ENCODE measurements at places on chromosomes 1 and 21.

GRCh38 chr1:110185181-110185580, 24.9 kb upstream of the KCNC4 start:
- no peak for DNase-seq

GRCh38 chr1:3679098-3679555, 26.8 kb downstream of the TP73 start:
- DNase-seq = no peak

DNA sequence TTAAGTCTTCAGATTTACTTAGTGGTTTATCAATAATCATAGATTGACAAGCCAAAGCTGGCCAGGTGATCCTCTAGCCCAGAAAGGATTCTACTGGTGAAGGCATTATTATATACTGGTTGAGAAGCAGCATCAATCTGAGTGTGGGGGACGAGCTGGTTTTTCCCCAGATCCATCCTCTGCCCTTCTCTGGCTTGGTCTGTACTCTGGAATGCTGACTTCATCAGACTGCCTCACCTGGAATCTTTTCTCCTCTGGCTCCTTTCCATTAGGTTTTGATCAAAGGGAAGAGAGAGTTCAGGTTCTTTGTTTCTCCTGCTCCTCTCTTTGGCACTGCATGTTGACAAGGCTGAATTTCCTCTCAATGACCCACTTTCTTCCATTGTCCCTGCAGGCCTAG, 93.9 kb downstream of the KCTD3 start:
- DNase-seq = no peak

DNA sequence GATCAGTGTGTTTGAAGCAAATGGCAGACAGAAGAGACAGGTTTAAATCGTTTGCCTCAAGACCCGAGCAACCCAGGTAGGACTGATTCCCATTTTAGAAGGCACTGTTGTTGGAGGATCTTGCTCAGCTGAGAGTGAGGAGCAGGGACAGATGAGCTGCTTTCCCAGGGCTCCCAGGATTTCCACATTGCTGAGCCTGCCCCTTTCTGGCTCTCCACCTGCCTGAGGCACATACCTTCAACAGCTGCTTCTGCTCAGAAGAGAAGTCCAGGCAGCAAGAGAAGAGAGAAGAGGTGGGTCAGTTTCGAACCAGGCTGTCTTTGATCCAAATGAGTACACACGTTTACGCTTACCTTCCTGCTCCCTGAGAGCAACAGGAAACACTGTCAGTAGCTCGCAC, 5.7 kb downstream of the TNNT2 start:
- DNase-seq = no peak

DNA sequence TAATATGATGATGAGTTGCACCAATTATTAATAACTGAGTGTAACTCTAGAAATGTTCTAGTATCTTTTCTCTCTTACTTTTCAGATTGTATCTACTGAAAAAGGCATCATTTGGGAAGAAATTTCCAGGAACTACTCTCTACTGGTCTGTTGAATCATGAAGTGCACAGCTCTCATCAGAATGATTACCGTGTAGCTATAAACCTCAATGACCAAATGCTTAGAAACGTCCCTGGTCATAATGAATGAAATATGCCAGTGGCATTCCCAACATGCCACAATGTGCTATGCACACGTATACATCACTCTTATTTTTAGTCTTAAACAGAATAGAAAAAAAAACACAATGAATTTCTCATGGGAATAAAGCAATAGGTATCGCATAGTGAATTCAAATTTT, 534.3 kb upstream of the OLFM3 start:
- no peak for DNase-seq

GRCh38 chr1:77958391-77958790, 20.5 kb downstream of the FUBP1 start:
- DNase-seq = no peak

DNA sequence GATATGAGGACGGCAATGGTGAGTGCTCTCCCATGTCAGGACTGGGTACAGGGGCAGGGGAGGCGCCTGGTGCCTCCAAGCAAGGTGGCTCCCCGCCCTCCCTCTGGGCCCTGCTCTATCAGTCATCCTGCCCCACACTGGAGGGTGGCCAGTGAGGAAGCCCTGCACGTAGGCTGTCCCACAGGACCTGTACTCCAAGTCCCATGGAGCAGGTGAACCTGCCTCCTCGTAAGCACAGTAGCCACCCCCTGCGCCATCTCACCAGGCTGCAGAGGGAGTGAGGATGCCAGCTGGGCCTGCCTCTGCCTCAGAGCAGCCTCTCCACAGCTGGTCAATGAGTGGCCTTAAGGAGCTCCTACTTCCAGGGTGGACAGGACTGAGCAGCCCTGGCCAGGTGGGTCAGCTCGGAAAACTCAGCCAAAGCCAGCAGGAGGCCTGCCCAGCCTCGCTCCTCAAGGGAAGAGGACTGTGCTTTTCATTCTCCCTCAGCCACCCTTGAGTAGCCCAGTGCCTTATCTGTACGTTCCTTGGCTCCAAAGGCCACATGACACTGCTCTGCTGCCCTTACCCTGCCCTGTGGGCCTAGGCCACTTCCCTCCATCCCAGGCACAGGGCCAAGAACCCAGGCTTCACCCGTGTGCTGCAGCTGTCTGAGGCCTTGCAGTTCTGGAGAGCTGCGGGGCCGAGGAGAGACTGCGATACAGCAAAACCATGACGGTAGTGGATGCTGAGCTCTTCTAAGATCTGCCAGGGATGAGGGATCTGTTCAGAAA, 39.6 kb downstream of the SLC45A1 start:
- no peak for DNase-seq

DNA sequence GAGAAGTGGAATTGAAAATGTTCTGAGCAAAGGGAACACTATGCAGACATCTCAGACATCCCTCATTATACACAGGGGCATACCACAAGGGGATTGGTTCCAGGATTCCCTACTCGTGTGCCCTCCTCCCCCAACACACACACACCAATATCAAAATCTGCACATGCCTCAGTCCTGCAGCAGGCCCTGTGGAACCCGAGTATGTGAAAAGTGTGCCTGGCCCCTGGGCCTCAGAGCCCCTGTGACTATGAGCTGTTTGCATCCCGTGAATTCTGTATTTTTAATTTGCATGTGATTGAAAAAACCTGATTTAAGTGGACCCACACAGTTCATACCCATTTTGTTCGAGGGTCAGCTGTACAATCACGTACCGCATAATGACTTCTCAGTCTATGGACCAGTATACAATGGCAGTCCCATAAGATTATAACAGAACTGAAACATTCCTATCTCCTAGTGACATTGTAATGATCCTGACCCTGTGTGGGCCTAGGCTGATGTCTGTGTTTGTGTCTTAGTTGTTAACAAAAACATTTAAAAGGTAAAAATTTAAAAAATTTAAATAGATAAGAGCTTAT, 11.3 kb downstream of the POU2F1 start:
- no peak for DNase-seq

GRCh38 chr1:206694171-206695124, 9.7 kb downstream of the MAPKAPK2 start:
- DNase-seq = no peak

DNA sequence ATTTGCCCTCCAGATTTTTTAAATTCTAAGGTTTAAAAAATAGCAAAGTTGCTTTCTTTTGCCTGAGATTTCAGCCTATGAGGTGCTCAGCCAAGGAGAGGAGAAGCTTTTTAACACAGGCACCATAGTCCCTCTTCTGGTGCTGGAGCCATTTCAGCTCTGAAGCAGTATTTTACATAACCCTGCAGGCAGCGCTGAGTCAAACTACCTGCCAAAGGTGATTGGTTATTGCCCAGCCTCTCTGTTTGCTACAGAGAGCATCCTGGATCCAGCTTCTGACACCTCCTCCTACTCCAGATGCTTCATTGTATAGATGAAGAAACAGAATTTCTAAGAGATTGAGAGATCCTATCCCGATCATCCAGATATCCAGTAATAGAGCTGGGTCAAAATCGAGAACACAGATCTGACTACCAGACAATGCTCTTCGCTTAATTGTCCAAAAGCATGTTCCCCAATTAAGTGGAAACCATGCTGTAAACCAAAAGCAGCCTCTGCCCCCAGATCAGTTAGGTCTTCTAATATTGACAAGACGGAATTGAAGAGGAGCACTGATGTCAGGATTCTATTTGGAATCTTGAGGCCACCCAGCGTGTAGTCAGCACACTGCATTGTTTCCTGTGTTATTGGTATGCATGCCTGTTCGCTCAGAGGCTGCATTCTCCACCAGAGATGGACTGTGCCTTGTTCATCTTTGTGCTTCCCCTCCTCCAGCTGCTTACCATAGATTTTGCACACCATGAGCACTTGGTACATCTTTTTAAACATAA, 22.1 kb downstream of the RGS8 start:
- DNase-seq = no peak

DNA sequence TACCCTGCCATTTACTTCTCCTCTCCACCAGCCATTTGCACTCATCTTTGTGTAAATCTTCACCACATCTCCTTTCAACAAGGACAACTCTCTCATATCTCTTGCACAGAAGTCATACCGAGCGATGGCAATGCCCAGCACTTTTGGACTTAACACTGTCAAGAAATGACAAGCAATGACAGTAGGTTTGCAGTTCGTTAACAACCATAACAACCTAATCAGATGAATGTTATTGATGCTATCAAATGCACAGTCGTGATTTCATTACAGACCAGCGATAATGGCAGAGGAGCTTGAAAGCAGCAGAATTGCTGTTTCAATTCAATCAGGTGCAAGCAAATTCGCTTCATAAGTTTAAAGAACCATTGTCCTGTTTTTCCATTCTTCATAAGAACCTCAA, 390.9 kb downstream of the VAV3 start:
- no peak for DNase-seq

- DNase-seq = no peak
Measured at GRCh38 chr21:36203603-36203889, 46.9 kb downstream of the DOP1B start.

GRCh38 chr1:211347077-211347844, 20.6 kb downstream of the TRAF5 start:
- DNase-seq = no peak

DNA sequence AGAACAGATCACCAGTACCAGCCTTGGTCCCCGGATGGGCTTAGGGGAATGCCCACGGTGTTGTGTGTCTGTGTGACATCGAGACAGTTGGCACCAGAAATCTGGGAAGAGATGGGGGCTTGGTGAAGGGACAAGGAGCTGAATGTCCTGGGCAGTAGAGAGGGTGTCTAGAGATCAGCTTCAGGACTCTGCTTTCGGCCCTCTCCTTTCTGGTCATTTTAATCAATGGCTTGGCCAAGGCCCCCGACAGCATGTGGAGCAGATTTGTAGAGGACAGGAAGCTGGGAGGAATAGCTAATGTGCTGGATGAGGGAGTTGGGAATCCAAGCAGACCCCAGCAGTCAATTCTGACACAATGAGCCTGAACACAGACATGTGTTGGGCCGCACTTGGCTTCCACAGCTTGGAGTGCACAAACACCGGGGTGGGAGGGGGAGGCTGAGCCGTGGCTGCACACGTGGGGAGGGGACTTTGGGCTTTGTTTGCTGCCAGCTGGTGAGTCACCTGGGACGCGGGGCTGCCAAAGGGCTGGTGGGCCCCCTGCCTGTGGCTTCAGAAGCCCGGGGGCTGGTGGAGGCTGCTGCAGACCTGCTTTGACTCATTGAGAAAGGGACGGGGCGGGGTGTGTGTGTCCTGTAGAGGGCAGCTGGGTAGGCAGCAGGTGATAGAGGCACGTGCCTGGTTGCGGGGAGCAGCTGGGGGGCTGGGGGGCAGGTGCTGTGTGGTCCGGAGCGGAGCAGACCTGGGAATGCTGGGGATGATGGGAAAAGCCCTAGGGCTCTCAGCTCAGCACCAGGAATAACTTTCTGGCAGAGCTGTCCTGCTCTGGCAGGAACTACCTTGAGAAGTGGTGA, 20.9 kb downstream of the SLC1A7 start:
- no peak for DNase-seq

DNA sequence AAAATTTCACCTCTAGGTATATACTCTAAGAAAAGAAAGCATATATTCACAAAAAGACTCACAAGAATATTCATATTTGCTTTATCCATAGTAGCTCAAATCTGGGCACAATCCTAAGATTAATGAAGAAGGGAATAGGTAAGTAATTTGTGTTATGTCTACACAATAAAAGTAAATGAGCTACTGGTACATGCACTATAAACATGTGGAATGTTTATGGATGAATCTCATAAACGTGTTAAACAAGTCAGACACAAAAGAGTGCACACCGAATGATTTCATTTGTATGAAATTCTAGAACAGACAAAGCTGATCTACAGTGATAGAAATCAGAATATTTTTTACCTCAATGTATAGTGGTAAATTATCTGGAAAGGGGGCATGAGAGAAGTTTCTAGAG, 115.3 kb upstream of the B3GALT2 start:
- DNase-seq = no peak

GRCh38 chr1:244664353-244664752, 11.4 kb downstream of the DESI2 start:
- no peak for DNase-seq

GRCh38 chr1:82731216-82731615, 930.5 kb downstream of the ADGRL2 start:
- no peak for DNase-seq

- DNase-seq = no peak
Measured at GRCh38 chr21:45361033-45361997, 43.6 kb upstream of the COL18A1 start.

GRCh38 chr1:79842811-79843210, 836.3 kb upstream of the ADGRL4 start:
- DNase-seq = no peak

- no peak for DNase-seq
Measured at GRCh38 chr1:121452484-121452883, 267.7 kb downstream of the SRGAP2C start.

- DNase-seq = no peak
Measured at GRCh38 chr1:47893412-47893811, 103.8 kb downstream of the TRABD2B start.

DNA sequence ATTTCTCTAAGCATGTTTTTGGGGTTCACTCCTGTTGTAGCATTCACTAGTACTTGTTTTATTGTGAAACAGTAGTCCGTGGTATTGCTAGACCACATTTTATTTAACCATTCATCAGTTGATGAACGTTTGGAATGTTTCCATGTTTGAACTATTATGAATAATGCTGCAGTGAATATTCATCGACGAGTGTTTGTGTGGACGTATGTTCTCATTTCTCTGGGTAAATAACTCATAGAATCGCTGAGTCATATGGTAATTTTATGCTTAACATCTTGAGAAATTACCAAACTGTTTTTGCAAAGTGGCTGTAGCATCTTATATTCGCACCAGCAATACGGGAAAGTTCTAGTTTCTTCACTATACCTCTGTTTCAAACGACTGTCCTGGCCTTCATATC, 28.0 kb upstream of the KAZN start:
- DNase-seq = no peak

- no peak for DNase-seq
Measured at GRCh38 chr1:11078631-11079030, 18.8 kb upstream of the SRM start.

- DNase-seq = no peak
Measured at GRCh38 chr1:200819726-200820125, 53.1 kb upstream of the GPR25 start.

GRCh38 chr1:228315945-228316588, 90.6 kb downstream of the TRIM11 start:
- no peak for DNase-seq

Measured in activated effector memory CD4-positive, alpha-beta T cell treated with Interleukin-2 at 50 U/mL for 16 hours (primary cell).